ENCODE measurements at places on chromosomes 5 and 9.

GRCh38 chr5:91478096-91478495, 95.0 kb upstream of the ARRDC3 start:
- no peak for DNase-seq

DNA sequence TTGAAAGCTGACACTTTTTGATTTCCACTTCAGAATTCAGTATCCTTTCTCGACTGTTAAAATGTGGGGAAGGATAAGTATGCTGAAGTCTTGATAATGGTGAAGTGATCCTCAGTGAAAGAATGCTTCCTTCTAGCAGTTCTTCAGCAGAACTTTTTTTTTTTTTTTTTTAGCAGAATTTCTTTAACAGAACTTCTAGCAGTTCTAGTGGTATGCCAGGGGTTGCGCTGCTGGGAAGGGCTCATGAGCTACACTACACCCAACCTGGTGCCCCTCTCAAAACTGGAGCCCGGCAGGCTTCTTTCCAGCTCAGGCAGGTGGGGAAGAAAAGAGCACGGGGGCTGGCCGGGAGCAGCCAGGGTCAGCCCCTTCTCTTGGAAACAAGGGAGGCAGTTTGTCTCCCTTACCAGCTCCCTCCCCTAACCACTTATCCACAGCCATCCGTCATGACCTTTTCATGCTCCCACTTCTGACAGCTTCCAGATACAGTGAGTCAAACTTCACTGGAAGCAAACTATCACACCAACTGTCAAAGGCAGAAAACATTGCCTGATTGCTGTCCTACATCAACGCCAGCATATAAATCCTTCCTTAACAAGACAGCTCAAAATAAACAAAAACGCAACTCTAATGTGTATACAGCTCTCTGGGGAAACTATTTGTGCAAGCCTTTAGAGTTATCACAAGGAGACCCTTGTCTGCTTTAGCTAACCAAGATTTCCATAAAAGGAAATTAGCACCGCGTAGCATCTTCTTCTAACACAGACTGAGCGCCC, 211.5 kb downstream of the GAPVD1 start:
- peak; percentile 93 for DNase-seq

DNA sequence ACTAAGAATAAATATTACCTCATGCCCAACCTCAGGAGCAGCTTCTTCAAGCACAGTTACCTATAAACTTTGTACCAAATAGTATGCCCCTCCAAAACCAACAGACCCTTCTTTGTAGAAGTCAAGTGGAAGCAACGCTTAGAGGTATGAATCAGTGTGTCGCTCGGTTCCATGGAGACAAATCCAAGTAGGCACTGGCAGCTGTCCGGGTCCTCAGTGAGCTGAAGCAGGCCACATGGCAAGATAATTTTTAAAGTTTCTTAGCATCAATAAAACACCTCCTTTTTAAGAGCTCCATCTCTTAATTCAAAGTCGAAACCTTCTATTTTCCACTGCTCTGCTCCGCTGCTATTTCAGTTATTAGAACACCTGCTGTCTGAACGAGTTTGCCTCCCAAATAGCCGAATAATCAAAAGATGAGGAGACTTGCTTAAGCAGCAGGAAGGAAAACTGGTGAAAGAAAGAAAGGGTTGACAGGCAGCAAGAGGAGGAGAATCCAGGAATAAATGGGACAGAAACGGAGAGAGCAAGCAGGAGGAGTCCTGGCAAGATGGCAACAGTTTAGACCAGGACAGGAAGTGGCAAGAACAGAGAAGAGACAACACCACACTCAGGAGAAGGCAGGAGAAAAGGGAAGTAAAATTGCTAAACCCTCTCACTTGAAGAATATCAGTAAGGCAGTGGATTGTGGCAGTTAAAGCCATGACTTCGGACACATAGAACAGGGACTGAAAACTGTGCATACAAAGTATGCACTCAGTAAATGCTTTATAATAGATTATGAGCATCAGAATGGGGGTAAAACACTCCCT, 65.0 kb downstream of the PPP2R2B start:
- no peak for DNase-seq

DNA sequence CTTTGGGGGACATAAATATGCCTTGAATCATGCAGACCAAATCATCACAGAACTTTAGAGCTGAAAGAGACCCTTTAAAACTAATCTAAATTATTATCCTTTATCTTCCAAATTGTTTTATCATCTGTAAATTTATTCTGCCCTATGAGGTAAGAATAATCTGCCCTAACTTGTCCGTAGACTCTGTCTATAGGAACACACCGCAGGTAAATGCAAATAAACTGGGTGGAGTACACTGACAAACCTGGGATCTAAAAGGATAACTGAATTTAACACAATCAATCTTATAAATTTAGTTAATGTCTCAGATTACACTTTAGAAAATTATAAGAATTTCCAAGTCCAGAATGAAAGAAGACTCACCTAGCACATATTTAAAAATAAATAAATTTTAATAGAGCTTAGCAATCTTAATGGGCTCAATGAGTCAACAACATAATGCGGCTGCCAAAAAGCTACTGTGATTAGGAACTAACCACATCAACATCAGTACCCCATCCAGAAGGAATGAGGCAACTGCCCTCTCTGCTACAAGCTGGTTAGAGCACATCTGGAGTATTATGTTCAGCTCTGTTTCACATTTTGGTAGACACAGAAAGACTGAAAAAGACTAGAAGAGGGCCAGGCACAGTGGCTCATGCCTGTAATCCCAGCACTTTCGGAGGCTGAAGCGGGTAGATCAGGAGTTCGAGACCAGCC, 5.6 kb downstream of the MEGF9 start:
- DNase-seq: peak; percentile 87

- no peak for DNase-seq
Observed at GRCh38 chr5:118378959-118379358, 609.4 kb downstream of the DTWD2 start.

GRCh38 chr5:151107084-151107483, 26.2 kb upstream of the TNIP1 start:
- no peak for DNase-seq

DNA sequence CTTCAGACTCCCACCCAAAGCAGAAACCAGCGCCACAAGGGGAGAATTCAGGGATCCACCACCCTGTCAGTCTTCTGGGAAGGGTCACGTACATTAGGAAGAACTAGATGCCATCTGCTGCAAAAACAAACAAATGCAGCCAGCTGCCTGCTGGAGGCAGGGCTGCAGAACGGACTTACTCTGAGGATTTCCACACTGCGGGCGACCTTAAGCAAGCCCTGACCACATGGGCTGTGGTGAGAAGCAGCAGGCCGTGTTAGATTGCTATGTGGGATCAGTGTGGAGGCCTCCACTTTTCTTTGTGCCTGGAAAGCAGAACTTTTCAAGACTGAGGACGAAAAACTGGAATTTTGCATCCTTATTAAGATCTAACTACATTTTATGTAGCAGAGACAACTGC, 13.4 kb upstream of the LTC4S start:
- no peak for DNase-seq

DNA sequence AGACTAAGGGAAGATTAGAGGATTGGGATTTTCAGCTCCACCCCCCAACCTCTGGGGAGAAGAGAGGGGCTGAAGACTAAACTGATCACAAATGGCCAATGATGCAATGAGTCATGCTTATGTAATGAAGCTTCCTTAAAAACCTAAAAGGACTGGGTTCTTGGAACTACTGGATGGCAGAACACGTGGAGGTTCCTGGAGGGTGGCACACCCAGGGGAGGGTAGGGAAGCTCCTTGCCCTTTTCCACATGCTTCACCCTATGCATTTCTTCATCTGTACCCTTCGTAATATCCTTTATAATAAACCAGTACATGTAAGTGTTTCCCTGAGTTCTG, 48.6 kb downstream of the ARHGEF28 start:
- DNase-seq: peak; percentile 51

DNA sequence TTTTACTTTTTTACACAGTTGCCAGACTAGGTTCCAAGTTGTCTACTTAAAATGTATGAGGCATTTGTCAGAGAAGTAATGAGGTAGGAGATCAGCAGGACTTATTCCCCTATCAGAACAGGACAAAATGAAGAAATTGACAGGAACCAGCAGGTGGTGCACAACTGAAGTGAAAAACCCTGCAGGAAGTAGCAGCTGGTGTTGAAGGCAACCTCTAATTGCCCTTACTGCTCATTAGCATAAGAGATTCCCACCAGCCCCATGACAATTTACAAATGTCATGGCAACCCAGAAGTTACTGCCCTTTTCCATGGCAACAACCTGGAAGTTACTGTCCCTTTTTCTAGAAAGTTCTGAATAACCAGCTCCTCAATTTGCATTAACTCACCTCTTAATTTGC, 5.4 kb downstream of the PCDHB15 start:
- DNase-seq: no peak

DNA sequence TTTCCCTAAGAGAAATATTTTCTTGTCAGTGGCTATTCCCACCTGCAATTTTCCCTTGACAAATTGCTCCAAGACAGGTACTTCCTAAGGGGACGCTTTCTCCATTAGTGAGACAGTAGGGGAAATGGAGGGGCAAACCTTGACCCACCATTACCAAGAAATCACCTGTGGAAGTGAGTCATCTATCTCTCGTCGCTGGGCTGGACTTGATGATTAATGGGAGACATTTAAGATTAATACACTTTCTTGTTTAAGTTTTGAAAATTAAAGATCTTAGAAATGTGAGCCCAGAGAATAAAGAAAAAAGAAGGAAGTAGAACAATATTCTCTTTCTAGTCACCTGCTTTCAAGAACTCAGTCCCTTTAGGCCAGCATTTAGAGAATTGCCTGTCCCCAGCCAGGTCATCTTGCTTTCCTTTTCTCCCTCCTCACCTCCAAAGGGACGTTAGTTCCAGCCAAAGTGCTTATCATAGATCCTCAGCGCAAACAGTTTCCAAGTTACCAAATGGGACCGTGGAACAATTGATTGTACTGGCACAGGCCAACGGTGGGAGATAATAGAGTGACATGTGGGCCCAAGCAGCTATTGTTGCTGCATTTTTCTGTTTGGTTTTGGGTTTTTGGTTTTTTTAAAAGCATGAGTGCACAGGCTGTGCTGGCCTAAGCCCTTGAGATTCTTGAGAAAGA, 284.4 kb downstream of the ENC1 start:
- DNase-seq: no peak

- DNase-seq: no peak
Observed at GRCh38 chr9:94631599-94631998, 7.7 kb downstream of the FBP1 start.

GRCh38 chr9:106860721-106861639, 2.0 kb upstream of the ZNF462 start:
- DNase-seq: peak; percentile 52

DNA sequence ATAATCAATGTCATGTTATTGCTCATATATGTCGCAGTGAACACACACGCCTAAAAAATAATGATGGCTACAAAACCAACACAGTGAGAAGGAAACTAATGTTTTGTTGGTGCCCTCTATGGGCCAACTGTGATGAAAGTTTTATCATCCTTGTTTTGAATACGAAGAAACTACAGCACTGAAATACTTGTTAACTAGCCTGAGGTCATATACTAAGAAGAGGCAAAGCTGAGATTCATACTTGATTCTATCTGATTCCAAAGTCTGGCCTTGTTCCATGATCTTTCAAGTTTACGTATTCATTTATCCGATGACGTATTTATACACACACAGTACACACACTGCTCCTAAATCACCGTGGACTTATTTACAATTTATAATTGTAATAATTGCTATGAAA, 16.1 kb upstream of the DRD1 start:
- DNase-seq: peak; percentile 50

- DNase-seq: peak; percentile 96
Observed at GRCh38 chr9:111728617-111729366, 65.9 kb downstream of the SHOC1 start.

GRCh38 chr5:160317434-160317833, 5.1 kb upstream of the CCNJL start:
- DNase-seq: no peak

DNA sequence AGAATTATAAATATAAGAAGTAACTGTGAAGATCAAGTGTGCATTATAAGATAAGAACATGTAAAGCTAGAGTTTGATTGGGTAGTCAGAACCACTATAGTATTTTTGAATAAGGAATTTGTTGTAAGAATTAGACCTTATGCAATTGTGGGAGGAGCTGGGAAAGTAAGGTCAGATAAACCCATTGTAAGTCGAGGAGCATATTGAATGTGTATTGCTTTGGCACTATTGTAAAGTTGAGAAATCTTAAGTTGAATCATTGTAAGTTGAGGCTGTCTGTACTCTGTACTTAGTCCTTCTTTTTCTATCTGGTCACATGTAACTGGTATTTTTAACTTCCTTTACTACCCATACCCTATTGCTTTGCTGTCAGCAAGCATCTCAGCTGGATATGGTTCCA, 158.7 kb downstream of the CCDC171 start:
- DNase-seq: no peak

- DNase-seq: no peak
Observed at GRCh38 chr9:127539982-127540663, 72.0 kb upstream of the STXBP1 start.

DNA sequence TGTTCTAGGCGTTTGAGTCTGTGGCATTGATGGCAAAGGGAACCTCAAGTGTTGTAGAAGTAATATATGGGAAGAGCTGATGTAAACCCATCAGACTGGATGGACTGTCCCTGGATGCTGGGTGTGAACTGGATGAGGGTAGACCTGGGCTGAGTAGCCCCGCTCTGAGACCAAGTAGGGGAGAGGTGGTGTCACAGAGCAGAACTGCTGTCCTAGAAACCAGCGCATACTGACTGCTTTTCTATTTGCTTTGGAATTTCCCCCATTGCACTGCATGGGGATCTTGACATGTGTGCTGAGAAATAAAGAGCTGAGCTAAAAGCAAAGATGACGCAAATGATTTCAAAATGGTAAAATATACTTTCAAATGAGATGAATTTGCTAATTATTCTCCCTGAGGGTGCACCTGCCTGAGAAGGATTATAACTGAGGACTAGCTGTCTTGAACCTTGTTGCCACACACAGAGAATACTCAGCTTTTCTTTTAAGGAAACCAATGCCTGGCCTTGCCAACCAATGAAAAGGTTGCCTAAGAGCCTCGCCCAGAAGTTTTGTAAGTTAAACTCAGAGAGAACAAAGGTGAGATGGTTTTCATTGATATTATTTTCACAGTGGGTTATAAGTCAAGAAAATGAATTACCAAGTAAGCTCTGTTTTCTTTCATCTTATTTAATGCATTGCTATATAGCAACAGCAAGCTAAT, 44.8 kb downstream of the NIM1K start:
- no peak for DNase-seq

GRCh38 chr5:35773967-35774366, 82.7 kb upstream of the IL7R start:
- DNase-seq: peak; percentile 72

DNA sequence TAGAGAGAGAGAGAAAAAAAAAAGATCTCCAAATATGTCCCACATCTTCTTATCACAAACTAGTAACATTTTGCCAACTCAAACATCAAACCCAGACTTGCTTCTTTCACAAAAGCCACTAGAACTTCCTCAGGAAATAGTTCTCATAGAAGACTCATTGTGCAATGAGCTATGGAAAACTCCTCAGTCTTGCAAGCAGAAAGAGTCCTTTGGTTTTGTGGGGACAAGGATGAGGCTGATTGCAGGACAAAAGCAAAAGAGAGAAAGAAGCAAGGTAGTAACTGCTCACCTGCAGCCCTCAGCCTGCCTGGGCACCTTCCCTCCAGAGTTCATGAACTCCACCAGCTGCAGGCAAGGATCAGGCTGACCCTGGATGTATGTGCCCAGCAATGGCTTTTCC, 399.0 kb downstream of the IRX1 start:
- no peak for DNase-seq

GRCh38 chr5:9766581-9766980, 136.4 kb upstream of the TAS2R1 start:
- peak; percentile 85 for DNase-seq
